ENCODE measurements at places on chromosomes 2 and 18.

- no peak for DNase-seq
Measured at GRCh38 chr2:131394147-131394931, 30.4 kb upstream of the RAB6D start.

DNA sequence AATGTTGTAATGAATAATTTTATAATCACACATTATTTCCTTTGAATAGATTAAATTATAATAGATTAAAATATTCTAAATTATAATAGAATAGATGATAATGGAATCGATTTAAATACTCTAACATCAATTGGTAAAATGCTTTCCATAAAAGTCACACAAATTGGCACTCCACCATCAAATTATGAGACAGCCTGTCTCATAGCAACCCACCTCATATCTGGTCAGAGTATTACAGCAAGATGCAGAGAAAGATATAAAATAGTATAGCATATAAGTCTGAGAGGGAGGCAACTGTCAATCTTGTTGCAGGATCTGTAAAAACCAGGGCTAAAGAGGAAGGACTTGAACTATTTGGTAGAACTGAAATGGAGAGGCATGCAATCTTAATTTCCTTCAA, 98.4 kb upstream of the NCKAP5 start:
- DNase-seq, result no peak

GRCh38 chr2:26521054-26521912, 43.4 kb upstream of the OTOF start:
- DNase-seq, result no peak

- DNase-seq, result no peak
Measured at GRCh38 chr2:101361522-101361921, 25.8 kb downstream of the CREG2 start.

DNA sequence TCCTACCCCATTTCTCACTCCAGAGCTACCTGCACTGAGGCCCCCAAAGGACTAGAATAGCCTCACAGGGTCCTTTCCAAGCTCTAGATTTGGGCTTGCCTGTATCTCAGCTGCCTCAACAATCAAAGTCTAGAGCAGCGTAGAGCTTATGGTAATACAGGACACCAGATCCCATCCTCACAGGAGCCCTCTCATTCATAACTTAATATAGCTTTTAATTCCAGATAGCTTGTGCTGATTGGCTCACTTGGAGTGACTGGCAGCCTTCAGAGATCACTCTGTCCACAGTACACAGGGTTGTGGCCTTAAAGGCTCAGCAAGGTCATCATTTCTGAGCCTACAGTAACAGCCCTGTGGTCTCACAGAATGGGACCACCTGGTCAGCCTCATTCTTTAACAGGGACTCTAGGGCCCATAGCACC, 51.4 kb downstream of the ZFP36L2 start:
- no peak for DNase-seq

GRCh38 chr2:36556842-36557241, 41.1 kb downstream of the FEZ2 start:
- no peak for DNase-seq

GRCh38 chr2:97983698-97984097, 12.1 kb downstream of the TMEM131 start:
- no peak for DNase-seq

DNA sequence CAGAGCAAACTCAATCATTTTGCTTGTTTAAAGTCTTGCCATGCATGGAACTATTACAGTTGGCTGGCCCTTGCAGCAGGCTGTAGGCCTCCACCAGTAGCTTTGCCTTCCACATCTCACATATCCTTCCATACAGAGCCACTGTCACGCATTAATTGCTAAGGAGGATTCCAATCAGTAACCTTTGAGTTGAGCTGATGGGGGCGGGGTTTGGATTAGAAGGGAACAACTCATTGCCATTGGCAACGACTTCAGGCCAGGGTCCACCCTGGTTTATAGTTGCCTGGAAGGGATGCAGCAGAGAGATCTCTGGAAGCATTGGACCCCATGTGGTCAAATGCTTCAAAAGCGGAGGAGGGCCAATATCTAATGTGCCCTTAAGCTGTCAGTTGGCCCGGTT, 63.3 kb upstream of the TTC39C start:
- no peak for DNase-seq

- no peak for DNase-seq
Measured at GRCh38 chr18:3648641-3649040, 198.7 kb downstream of the TGIF1 start.

DNA sequence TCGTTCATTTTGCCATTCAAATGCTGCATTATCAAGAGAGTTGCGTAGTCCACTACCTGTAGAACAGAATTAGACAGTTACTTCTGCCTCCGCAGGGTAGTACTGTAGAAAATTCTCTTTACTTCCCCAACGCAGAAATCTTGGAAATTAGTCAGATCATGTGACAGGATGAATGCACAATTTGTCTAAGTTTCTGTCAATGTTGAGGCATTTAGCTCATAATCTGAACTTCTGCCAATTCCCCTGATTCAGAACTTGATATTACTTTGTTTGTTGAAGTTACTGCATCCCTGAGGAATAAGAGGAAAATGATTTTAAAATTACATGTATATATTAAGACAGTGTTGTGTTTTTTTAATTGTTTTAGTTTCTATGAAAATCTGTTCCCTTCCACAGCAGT, 83.4 kb downstream of the TTC27 start:
- no peak for DNase-seq
